ENCODE measurements at places on chromosomes 5 and 9.

GRCh38 chr9:113247640-113248039, 26.3 kb downstream of the SLC31A1 start:
- no peak overlapping the region for H3K4me3 ChIP-seq
- no peaks in the 10 kb centered on the region for H3K27me3 ChIP-seq
- no peak overlapping the region for H3K27ac ChIP-seq

GRCh38 chr9:7841831-7842230, 42.3 kb upstream of the DMAC1 start:
- no peaks in the 10 kb centered on the region for H3K27me3 ChIP-seq
- no peak overlapping the region for H3K4me3 ChIP-seq
- H3K4me1 ChIP-seq = no peaks in the 10 kb centered on the region

DNA sequence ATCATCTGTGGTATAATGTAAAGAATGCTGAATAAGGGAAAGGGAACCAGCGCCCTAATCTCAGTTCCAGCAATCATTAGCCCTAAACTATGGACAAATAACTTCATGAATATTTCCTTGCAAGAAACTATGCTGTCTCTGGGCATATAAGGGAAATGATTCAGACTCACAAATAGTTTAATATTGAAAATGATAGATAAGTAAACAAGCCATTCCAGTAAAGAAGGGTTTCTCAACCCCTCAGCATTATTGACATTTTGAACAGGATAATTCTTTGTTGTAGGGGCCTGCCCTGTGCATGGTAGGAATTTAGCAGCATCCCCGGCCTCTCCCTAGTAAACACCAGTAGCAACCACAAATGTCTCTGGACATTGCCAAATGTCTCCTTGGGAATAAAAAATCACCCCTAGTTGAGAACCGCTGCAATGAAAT, 23.8 kb downstream of the C5 start:
- DNase-seq = no peak
- H3K27ac ChIP-seq = no peak overlapping the region
- no peaks in the 10 kb centered on the region for H3K36me3 ChIP-seq

DNA sequence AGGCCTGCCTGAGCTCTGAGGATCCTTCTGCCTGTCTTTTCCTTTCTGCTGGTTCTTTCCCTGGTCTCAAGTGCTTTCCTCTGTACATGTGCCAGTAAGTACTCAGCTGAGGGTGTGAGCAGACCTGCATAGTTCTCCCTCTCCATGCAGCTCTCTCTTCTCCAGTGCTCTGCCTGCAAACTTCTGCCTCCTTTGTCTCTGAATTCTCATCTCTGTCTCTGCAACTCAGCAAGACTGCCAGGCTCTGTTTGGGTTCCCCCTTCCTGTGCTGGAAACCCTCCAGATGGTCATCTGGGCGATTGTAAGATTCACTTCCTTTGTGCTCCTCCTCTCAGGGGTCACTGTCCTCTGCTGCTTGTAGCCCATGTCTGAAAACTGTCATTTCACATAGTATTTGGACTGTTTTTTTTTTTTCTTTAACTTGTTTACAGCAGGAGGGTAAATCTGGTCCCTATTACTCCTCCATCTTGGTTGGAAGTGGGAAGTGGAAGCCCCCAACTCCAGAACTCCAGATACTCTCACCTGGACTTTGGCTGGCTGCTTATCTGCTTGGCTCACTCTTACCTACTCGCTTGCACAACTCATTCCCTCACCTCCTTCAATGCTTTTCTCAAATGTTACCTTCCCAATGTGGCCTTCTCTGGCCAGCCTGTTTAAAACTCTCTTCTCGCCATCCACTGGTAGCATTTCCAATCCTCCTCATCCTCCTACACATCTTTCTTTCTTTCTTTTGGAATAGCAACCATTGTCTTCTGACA, 175.3 kb upstream of the TBC1D2 start:
- no peaks in the 10 kb centered on the region for H3K36me3 ChIP-seq
- no peaks in the 10 kb centered on the region for H3K4me1 ChIP-seq
- H3K27ac ChIP-seq = no peak overlapping the region
- no peak overlapping the region for H3K4me3 ChIP-seq
- no peaks in the 10 kb centered on the region for H3K27me3 ChIP-seq
- no peak for DNase-seq

GRCh38 chr9:130908878-130909355, 12.3 kb upstream of the QRFP start:
- no peak overlapping the region for H3K4me3 ChIP-seq
- H3K27me3 ChIP-seq = no peaks in the 10 kb centered on the region
- H3K27ac ChIP-seq = no peak overlapping the region

All from thoracic aorta (tissue), 2 donors.